ENCODE measurements at places on chromosomes 3 and 15. TPM values are rescaled to one million over a fixed set of nuclear protein-coding genes. Genes with fewer than 3 reads are reported as not detected.

The ATP1B3 gene
- total RNA-seq: 62.8 TPM

The GRM7 gene
- total RNA-seq: not detected

The CPNE9 gene
- not detected for total RNA-seq

The CCR5 gene
- not detected for total RNA-seq

The PLAAT1 gene
- not detected for total RNA-seq

The MYH15 gene
- total RNA-seq: not detected

The TM4SF18 gene
- not detected for total RNA-seq

The SCG3 gene
- total RNA-seq: not detected

The TMCO5A gene
- not detected for total RNA-seq

The PPP2R3A gene
- 10.4 TPM for total RNA-seq

The NR1I2 gene
- not detected for total RNA-seq

The ATP2B2 gene
- not detected for total RNA-seq

The GOLGA6A gene
- total RNA-seq: not detected

The CNTN4 gene
- total RNA-seq: not detected

The COL6A5 gene
- total RNA-seq: not detected

The EPHA3 gene
- 0.71 TPM for total RNA-seq

The TRPC1 gene
- total RNA-seq: 7.3 TPM

The REC114 gene
- total RNA-seq: not detected

The MUC4 gene
- not detected for total RNA-seq

The SNTN gene
- total RNA-seq: not detected
